Caco-2 (cell line): ENCODE measurements at places on chromosomes 6 and 20. TPM values are rescaled to one million over a fixed set of nuclear protein-coding genes. Genes with fewer than 3 reads are reported as not detected.

DNA sequence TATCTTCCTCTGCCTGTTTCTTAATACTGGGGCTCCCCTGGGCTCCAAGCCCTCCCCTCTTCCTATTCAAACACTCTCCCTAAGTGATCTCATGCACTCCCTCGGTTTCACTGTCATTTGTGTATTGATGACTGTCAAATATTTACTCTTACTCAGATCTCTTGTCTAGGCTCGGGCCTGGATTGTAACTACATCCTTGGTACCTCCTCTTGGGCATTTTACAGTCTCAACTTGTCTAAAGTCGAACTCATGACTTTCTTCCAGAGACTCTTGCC lies 189.4 kb upstream of the PRDM1 start:
- no peaks in the 10 kb centered on the region for H3K27me3 ChIP-seq
- no peak overlapping the region for H3K4me3 ChIP-seq
- H3K36me3 ChIP-seq: no peaks in the 10 kb centered on the region
- DNase-seq: peak; percentile 71

DNA sequence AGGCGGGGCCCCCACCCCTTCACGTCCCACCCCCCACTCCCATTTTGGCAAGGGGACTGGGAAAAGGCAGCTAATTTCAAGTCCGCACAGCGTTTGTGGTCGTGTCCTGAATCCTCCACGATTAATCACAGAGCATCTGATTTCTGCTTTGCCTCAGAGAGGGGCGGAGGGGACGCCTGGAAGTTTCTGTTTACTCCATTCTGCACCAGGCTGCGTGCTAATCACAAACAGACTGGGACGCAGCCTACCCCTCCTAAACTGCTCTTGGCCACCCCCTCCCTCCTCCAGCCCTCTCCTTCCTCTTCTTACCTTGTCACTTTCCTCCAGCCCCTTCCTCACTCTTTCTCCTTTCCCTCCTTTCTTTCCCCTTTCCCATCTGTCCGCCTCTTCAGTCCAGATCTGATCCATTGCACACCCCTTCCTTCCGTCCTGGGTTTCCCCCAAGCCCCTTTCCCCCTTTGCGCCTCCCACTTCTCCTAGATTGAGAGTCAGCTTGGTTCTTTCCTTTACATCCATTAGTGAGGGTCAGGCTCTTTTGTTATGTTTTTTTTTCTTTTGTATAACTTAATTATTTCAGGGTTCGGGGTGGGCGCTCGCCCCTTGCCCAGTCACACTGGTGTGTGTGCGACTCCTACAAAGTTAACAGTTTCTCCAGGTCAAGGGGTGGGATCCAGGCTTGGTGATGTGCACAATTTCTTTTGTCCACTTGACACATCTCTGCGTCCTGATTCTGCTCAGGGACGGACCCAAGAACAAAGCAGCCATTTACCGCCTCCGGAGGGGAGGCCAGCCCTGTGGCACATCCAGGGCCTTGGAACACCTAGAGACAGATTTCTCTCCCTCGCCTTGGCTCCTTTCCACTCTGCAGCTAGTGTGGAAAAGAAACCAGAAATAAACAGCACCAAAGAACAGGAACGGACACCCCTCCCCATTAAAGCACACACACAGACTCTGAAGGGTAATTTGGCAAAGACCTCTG lies 520 bp upstream of the RIPOR3 start:
- no peak overlapping the region for H3K27ac ChIP-seq
- H3K4me1 ChIP-seq: peaks cover 28% of the 10 kb centered on the region
- DNase-seq: no peak
- H3K27me3 ChIP-seq: no peaks in the 10 kb centered on the region
- no peaks in the 10 kb centered on the region for H3K36me3 ChIP-seq
- no peak overlapping the region for H3K4me3 ChIP-seq

GRCh38 chr6:16136091-16136490 lies 7.2 kb downstream of the MYLIP start:
- peaks cover 28% of the 10 kb centered on the region for H3K4me1 ChIP-seq
- H3K4me3 ChIP-seq: no peak overlapping the region
- no peaks in the 10 kb centered on the region for H3K36me3 ChIP-seq
- no peaks in the 10 kb centered on the region for H3K27me3 ChIP-seq
- no peak for DNase-seq

DNA sequence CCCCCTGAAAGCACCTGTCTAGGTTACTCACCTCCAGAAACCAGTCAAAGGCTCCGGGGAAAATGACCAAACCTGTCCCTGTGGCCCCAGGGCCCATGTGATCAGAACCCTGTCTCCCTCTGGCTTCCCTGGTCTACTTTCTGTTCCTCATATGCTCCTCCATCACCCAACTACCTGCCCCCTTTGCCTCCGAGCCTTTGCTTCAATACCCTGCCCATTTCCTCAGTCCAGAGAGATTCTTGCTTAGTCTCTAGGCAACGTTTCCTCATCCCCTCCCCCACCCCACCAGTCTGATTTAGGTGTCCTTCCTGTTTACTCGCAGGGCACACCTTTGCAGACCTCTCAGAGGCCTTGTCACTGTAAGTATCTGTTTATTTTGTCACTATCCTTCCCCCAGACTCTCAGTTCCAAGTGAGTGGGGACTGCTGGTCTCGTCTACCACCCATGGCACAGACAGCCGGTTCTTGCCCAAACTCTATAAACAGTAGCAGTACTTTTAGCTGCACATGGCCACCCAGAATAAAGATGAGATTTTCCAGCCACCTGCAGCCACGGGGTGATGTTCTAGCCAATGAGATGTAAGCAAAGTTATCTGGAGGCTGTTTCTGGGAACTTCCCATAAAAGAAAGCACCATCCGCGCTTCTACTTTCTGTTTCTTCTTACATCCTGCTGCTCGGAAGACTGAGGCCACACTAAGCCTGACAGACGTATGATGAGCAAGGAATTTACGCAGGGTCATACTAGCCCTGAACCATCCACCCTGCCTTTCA lies 13.3 kb downstream of the ELOVL5 start:
- no peak overlapping the region for H3K27ac ChIP-seq
- H3K4me1 ChIP-seq: no peaks in the 10 kb centered on the region

The STX11 gene
- 1.3 TPM in 2 replicates for total RNA-seq

- peak overlapping the region; percentile 56 for H3K4me3 ChIP-seq
- peaks cover 2% of the 10 kb centered on the region; the same call in 1 of the 2 replicates for H3K27me3 ChIP-seq
- peaks cover 8% of the 10 kb centered on the region; the same call in 1 of the 2 replicates for H3K4me1 ChIP-seq
- DNase-seq: no peak
- no peak overlapping the region for H3K27ac ChIP-seq
Observed at GRCh38 chr6:168442646-168443045, 1.7 kb downstream of the SMOC2 start.

- no peaks in the 10 kb centered on the region for H3K4me1 ChIP-seq
- H3K4me3 ChIP-seq: no peak overlapping the region
- no peaks in the 10 kb centered on the region for H3K36me3 ChIP-seq
- no peak overlapping the region for H3K27ac ChIP-seq
- DNase-seq: no peak
Observed at GRCh38 chr6:122696079-122696478, 83.4 kb upstream of the FABP7 start.

DNA sequence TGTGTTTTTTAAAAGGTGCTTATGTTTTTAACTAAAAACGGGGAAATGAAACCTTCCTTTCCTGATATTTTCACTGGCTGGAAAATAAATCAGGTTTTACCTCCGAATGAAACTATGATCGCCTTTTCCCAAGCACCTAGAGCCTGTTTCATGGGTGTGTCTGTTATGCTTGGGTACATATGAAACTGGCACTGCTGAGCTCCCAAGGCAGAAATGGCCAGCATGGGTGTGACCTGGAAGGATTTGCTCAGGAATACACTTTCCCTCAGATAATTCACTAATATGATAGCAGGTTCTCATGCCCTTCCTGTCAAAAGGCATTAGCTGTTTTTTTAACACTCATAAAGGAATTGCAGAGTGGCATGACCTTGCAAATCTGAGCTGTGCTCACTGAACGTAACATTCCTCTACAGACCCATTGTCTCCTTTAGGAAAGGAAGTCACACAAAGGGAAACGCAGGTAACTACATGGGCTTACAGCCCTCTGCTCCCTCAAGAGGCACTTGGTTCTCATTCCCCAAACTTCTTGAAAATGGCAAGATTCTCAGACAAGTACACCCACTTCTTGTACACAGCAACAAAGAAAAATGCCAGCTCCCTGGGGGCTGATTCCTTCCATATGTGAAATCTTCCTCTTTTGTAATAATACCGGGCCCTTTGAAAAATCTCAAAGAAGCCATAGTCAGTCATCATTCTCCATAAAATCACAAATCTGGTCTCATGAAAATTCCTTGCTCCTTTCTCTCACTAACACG lies 72.7 kb downstream of the METTL24 start:
- no peak for DNase-seq
- H3K27ac ChIP-seq: no peak overlapping the region
- no peak overlapping the region for H3K4me3 ChIP-seq
- H3K27me3 ChIP-seq: no peaks in the 10 kb centered on the region
- no peaks in the 10 kb centered on the region for H3K36me3 ChIP-seq
